Ureter (tissue), 1 donor: ENCODE measurements at places on chromosomes 3 and 15. TPM values are rescaled to one million over a fixed set of nuclear protein-coding genes. Genes with fewer than 3 reads are reported as not detected.

DNA sequence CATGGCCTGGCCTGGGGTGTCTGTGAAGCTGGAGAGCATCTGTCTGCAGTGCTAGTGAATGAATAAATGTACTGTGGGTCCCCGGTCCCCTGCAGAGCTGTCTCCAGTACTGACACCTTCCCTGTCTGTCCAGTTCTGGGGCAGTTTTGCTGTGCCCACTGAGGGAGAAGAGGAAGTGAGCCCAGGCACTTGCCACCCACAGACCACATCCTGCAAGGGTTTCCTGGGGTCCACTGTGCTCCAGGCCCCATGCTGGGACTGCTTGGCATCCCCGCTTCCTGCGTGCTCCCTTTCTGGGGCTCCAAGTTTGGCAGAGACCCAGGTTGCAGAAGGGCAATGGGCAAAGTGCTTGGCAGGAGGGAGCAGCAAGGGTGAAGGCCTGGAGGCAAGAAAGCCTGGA, 4.9 kb upstream of the SLC6A6 start:
- no peak for DNase-seq

Gene HRH1
- total RNA-seq, result 10.5 TPM

Gene CYP1A1
- total RNA-seq, result not detected

GRCh38 chr3:55708242-55708641, 221.1 kb upstream of the WNT5A start:
- no peak for DNase-seq

- no peak for DNase-seq
Observed at GRCh38 chr3:120410541-120410940, 40.3 kb downstream of the FSTL1 start.

Gene RBMS3
- 79.3 TPM for total RNA-seq

Gene CA12
- 114 TPM for total RNA-seq

DNA sequence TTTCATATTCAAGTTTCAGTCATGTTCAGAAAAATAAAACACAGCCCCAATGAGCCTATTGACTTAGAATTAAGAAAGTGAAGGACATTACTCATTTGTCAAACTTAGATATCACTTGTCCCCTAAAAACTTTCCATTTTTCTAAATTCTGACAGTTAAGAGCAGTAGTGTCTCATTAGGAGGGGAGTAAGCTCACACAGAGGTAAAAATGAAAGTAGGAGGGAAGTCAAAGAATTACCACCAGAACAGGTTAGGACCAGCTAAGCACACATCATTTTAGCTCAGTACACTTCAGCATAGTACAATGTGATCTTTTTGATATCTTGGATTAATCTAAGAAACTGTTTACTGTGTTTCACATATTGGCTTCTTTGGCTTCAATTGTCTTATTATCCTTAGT, 64.3 kb downstream of the OSTN start:
- DNase-seq, result no peak

DNA sequence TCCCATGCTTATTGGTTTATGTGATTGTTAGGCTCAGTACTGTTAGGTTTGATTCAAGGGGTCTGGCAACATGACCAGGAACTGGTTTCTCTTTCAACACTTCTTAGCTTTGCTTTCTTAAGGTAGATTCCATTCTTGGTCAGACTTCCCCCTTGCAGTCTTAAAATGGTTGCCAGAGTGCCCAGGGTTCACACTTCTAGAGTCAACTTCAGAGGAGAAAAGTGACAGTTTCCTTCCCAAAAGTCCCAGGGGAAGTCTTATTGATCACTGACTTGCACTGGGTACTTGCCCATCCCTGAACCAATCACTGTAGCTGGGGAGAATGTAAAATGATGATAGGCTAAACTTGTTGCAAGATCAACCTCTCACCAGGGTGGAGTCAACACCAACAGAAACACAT, 14.1 kb downstream of the MGLL start:
- DNase-seq, result no peak

- DNase-seq, result no peak
Observed at GRCh38 chr3:132519914-132520313, 77.2 kb upstream of the ACKR4 start.

Gene PCSK6
- 14.5 TPM for total RNA-seq

Gene PLSCR4
- 26.6 TPM for total RNA-seq

- DNase-seq, result no peak
Observed at GRCh38 chr15:27989838-27990237, 109.3 kb downstream of the OCA2 start.

DNA sequence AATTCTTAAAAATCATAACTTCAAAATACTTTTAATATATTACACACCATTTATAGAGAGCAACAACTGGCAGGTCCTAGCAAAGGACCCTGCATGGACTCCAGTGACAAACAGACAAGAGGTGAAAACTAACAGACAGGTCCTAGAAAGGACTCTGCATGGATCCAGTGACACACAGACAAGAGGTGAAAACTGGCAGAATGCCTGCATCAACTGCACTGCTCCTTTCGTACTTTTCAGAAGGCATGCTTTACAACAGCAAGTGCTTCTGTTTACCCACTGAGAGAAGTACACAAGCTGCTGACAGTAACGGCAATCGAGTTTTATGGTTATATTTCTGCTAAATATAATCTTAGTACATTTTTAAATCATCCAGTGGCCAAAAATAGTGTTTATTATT, 24.3 kb upstream of the GP5 start:
- DNase-seq, result no peak

Gene MCF2L2
- 3.0 TPM for total RNA-seq

DNA sequence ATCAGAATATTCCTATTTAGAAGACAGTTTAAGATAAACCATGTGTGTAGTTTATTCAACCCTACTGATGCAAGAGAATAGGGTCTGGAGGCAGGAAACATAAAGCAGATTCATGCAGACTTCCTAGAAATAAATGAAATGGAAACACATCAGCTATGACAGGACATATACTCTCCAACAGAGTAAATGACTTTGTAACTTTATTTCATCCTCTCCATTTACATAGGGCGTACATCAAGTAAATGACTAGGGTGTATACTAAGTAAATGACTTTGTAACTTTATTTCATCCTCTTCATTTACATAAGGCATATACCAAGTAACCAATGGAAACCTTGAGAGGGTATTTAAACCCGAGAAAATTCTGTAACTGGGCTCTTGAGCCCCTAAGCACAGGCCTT, 17.6 kb upstream of the SRPRB start:
- DNase-seq, result no peak

Gene CD80
- total RNA-seq, result 0.26 TPM

Gene GOLGA8G
- total RNA-seq, result not detected

DNA sequence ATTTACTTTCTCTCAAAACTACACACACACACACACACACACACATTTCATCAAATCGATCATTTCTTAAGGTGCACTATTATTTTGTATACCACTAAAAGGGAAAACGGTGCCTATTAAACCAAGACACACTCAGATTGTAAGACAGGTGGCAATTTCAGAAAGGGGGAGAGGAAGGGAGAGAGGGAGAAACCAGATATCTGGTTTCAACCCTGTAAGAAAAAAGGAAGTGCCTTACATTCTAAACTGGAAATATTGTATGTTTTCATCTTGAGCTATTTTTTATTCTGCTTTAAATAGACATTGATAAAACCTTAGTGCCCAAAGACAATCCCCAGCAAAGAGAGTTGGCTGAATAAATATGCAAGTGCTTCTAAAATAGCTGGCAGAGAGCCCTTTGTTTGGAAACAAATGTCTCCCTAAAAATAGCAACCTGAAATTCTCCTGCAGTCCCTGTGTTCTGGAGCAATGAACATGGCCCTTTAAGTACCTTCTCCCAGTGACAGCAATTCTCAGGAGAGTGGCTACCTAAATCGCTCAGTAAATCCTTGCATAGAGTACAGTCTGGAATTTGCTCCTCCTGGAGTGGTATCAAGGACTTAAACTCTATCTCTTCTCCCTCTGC, 85.7 kb downstream of the RARB start:
- no peak for DNase-seq

DNA sequence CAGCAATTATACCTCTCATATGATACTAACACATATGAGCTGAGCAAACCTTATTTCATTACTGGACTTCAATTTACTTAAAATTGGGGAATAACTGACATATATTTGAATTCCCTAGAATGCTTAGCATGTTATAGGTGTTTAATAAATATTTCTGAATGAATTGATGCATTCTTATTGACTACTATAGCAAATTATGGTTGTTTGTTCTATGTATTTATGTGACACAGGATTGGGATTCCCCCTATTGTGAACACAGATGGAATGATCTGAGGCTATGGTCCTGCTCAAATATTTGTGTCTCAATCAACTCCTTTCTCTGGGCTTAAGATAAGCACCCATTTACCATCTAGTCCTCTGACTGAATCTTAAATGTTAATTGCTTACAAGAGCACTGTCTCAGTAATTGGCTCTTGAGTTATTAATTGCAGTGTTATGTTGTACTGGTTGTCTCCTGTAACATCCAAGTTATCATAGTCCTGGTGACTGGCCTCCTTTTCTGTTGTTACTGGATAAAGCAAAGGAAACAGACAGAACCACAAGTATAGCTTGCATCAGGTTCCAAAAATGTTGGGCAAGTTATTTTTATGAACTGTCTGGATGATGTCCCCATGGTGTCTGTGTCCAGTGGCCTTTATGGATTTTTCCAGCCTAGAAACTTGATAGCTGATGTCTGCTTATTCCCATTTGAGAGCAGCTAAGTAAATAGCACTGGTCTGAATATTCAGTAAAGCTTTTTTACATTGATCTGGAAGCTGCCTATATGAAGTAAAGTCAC, 2.3 kb upstream of the UACA start:
- DNase-seq, result no peak

Gene EPHB3
- total RNA-seq, result 4.9 TPM

DNA sequence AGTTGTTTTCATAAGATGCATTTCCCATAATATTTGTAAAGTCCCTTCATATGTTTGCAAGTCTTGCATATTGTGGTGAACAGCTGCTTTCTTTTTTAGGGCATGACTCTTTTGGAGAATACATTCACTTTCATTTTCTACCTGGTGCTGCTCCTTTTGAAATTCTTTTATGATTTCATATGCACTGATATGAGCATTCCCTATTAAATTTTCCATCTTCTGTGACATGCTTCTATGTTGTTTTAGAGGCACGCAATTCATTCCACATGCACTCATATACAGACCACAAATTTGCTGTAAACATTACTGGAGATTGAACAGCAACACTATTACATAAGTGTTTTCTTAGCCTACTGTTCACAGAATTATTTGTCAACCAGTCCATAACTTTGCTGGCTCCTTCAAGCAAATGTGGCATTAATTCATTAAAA, 92.8 kb upstream of the TNFSF10 start:
- DNase-seq, result no peak

Gene NRROS
- 4.2 TPM for total RNA-seq

- DNase-seq, result no peak
Observed at GRCh38 chr3:27504749-27505148, 20.6 kb upstream of the SLC4A7 start.

Gene SCN11A
- total RNA-seq, result 34.5 TPM

DNA sequence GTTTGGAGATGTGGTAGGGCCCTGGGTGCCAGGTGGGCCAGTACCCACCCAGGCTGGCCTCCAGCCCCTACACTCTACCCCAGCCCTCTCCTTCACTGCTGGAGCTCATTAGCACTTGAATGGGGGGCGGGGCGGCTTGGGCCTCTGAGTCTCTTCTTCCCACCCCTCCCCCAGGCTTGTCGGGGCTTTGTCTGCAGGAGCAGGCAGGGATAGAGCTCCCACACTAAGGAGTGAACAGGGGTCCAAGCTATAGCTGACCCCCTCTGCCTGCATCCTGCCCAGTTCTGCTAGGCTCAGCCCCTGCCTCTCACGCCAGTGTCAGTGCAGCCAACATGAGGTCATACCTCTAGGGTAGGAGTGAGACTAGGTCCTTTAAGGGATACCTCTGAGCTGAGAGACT, 5.2 kb downstream of the GNAI2 start:
- DNase-seq, result no peak

GRCh38 chr3:79012946-79013362, 754.8 kb downstream of the ROBO1 start:
- DNase-seq, result no peak

GRCh38 chr15:60001610-60002527, 2.2 kb upstream of the FOXB1 start:
- no peak for DNase-seq
